ENCODE measurements at places on chromosomes 11 and 22. TPM values are rescaled to one million over a fixed set of nuclear protein-coding genes. Genes with fewer than 3 reads are reported as not detected.

GRCh38 chr11:83717537-83717936 is 431.4 kb upstream of the CCDC90B start:
- no peak for DNase-seq

DNA sequence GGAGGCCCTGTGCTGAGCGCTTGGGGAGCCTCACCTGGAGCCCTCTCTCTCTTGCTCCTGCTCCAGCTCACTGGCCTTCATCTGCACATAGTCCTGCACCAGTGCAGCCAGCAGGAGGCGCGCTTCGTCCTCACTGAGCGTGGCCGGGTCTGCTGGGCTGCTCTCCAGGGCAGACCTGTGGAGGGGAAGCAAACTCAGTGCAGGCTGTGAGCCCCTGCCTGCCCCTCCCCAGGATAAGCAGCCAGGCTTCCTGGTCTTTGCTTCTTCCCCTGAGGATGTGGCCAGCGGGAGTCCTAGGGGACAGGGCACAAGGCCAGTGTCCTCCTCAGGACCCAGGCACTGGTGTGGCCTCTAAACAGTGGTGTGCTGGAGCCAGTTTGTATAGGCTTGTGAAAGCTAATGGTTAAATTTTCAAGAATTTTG is 2.2 kb downstream of the CALCA start:
- DNase-seq = no peak

GRCh38 chr11:103625624-103625965 is 410.8 kb upstream of the DDI1 start:
- DNase-seq = no peak

DNA sequence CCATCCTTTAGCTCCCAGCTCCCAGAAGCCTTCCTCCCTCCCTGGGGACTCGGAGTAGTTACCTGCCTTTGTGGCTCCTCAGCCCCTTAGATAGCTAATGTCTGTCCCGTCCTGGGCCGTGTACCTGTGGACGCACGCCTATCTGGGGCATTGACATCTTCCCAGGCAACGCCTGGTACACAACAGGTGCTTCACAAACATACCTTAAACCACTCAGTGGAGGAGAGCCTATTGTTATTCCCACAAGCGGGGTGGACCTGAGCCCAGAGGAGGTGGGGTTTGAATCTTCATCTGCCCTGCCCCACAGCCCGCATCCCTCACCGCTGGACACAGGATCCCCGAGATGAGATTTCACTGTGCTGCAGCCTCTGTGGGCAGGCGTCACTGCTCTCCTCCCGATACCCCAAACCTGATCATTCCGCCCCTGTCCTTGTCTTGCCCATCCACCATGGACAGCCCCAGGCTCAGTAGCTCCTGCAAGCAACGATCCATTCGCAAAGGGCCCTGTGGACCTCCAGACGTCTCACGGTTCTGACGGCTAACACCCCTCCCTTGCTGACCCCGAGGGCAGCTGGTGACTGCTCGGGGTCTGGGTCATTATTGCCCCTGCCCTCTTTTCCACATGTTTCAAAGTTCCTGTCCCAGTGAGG is 73.8 kb upstream of the SHISAL1 start:
- no peak for DNase-seq

DNA sequence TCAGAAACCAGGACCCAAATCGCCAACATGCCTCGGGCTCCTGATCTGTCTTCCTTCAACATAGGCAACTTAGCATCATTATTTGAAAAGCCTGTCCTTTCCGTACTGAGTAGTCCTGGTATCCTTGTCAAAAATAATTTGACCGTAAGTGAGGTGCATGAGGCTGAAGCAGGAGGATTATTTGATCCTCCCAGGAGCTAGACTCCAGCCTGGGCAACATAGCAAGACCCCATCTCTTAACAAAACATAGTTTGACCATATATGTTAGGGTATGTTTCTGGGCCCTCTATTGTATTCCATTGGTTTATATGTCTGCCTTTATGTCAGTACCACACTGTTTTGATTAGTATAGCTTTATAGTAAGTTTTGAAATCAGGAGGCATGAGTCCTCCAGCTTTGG is 112.5 kb downstream of the MICAL3 start:
- no peak for DNase-seq

Gene NLRX1
- 13.8 TPM for total RNA-seq

Data from mammary epithelial cell (primary cell).